ENCODE measurements at places on chromosomes 13 and 19.
A peak's percentile ranks its signal among the peaks of the same experiment; 100 is the strongest.

DNA sequence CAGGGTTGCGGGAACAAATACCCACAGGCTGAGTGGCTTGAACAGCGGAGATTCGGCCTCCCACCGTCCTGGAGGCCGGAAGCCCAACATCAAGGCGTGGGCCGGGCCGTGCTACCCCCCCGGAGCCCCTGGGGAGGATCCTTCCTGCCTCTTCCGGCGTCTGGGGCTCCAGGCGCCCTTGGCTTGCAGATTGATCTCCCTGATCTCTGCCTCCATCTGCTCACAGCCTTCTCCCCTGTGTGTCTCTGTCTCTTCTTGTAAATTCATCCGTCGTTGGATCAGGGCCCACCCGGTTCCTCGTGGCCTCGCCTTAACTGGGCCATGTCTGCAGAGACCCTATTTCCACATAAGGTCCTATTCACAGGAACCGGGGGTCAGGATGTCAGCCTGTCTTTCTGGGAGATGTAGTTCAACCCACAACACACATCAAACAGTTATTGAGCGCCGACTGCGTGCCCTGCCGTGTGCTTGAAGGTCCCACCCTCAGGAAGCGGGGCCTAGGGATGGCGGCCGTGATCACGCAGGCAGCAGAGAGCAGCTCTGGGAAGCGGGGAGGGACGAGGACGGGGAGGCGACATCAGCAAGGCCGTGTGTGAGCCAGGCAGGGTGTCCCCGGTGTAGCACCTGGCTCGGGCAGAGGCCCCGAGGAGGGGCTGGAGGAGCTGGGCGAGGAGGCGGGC is 21.3 kb downstream of the HCN2 start:
- peak; percentile 82 for DNase-seq

DNA sequence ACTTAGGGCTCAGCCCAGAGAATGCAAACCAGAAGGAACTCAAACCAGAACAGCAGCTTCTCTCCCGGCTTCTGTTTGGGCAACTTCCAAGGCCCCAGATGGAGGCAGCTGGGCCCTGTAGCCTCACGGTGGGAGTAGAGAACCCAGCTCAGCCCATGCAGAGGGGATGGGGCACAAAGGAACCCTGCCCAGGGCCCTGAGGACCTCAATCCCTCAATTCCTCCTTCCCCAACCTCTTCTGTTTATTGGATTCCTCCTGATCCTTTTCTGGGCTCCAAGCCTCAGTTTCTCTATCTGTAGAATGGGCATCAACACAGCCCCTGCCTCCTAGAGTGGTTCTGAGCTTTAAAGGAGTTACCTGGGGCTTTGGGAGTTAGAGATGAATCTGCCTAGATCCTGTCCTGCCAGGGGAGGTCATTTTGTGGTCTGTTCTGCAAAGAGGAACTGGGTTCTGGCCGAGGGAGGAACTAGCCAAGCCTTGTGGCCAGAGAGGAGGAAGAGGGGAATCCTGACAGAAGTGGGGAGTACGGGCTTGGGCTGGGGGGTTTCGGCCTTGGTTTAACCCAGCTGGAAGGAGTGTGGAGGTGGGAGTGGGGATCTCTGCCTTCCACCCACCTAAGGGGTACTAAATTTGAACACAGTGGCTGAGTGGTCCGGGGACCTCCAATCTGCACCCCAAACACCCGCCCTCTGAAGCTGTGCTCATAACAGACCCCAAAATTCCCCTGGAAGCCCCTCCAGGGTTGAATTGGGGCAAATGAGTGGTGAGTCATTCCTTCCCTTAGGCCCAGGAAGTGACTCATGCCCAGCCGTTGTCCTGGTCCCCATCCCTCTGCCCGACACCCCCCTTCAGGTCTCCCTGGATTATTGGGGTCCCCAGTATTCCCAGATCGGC is 2.7 kb downstream of the ADGRE5 start:
- DNase-seq = no peak

GRCh38 chr19:4831304-4831978 is at the start of gene TICAM1:
TICAM1 (minus strand) TSS chr19:4831712; CDS start chr19:4818377, 13,335 bp downstream.
- DNase-seq = no peak

- no peak for DNase-seq
These were observed 571.3 kb upstream of the MIR17HG start for GRCh38 chr13:90776051-90776748.

- DNase-seq = no peak
These were observed 23.4 kb downstream of the CEACAM21 start for GRCh38 chr19:41599175-41599966.

GRCh38 chr13:44576351-44577235 is 463 bp upstream of the TSC22D1 start:
- peak; percentile 7 for DNase-seq

DNA sequence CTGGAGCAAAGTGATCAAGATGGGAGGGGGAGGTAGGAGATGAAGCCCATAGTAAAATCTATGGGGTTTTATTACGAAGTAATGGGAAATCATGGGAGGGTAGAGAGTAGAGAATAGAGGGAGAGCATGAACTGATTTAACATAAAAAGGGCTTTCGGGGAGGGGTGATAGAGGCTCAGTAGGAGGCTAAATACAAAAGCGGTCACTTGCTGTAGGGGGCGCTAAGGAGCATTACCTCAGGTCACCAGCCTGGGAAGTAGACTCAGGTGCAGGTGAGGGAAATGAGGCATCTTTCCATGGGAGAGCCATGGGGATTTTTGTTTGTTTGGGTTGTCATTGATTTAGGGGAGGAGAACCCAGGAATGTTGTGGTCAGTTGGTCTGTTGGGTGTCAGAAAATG is 14.1 kb downstream of the KRTDAP start:
- no peak for DNase-seq

DNA sequence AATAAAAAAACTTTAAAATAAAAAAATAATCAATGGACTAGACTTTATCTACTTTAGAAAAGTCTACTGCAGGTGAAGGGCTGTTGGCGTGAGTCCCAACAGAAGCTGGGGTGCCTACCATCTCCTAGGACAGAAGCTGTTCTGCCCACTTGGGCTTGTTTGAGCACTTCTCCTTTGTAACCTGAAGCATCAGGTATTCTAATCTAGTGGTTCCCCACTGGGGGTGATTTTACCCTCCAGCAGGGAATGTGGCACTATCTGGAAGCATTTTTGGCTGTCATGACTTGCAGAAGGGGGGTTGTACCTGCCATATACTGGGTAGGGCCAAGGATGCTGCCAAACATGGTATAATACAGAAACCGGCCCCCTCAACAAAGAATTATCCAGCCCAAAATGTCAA is 16.2 kb upstream of the DOCK9 start:
- DNase-seq = no peak

- no peak for DNase-seq
These were observed 81.2 kb upstream of the RAP2A start for GRCh38 chr13:97352815-97353214.

GRCh38 chr19:10866495-10866894 is 4.9 kb upstream of the CARM1 start:
- DNase-seq = no peak

- no peak for DNase-seq
These were observed 15.2 kb downstream of the CCNA1 start for GRCh38 chr13:36447501-36447900.

DNA sequence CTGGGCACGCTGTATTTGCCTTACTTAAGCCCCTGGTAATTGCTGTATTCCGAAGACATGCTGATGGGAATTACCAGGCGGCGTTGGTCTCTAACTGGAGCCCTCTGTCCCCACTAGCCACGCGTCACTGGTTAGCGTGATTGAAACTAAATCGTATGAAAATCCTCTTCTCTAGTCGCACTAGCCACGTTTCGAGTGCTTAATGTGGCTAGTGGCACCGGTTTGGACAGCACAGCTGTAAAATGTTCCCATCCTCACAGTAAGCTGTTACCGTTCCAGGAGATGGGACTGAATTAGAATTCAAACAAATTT is 676 bp downstream of the BRCA2 start:
- peak; percentile 24 for DNase-seq

GRCh38 chr13:112770504-112770903 is 80.7 kb downstream of the ATP11A start:
- no peak for DNase-seq

DNA sequence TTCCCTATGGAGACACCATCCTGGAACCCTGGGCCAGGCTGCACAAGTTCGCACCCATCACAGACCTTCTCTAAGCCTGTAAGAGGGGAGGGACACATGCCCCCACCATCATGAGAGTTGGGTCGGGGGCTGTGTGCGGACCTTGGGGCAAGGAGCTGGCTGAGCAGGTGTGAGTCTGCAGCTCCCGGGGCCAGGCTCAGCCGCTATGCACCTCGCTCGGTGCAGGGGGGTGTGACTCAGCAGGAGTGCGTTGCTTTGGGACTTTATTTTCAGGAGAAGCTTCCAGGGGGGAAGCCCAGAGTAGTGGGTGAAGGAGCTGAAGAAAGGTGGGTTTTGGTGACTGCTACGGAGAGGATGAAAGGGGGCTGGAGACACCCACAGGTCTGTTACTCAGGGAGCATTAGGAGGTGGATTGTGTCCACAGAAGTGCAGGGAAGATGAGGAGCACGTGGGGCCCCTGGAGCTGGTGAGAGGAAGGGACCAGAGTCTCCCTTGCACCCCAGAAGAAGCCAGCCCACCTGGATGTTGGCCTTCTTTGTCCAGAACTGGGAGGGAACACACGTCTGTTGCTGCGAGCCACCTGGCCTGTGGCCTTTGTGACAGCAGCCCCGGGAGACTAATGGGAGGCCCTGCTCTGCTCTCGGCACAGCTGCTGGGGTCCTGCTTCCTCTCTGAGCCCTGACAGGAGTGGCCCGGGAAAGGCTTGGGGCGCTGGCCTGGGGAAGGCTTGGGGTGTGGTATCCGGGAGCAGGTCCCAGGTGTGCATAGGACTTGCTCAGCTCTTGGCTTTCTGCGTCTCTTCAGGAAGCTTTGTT is 162.6 kb downstream of the TEX29 start:
- no peak for DNase-seq

GRCh38 chr13:41465241-41465847 is 8.0 kb downstream of the RGCC start:
- DNase-seq = no peak

GRCh38 chr19:49879243-49879963 is 1.9 kb downstream of the TBC1D17 start:
- DNase-seq = no peak

DNA sequence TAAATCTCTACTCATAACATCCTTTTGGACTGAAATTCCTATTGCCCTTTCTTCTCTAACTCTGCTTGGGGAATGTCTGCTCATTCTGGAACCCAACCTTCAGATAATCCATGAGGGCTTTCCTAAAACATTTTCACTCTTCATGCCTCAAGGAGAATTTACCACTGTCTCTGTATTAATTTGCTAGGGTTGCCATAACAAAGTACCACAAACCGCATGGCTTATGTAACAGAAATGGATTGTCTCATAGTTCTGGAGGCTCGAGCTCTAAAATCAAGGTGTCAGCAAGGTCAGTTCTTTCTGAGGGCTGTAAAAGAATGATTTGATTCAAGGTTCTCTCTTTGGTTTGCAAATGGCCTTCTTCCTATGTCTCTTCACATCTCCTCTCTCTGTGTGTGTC is 209.7 kb downstream of the LACC1 start:
- DNase-seq = no peak

- DNase-seq = no peak
These were observed 224.7 kb downstream of the LHFPL6 start for GRCh38 chr13:39378306-39378705.

DNA sequence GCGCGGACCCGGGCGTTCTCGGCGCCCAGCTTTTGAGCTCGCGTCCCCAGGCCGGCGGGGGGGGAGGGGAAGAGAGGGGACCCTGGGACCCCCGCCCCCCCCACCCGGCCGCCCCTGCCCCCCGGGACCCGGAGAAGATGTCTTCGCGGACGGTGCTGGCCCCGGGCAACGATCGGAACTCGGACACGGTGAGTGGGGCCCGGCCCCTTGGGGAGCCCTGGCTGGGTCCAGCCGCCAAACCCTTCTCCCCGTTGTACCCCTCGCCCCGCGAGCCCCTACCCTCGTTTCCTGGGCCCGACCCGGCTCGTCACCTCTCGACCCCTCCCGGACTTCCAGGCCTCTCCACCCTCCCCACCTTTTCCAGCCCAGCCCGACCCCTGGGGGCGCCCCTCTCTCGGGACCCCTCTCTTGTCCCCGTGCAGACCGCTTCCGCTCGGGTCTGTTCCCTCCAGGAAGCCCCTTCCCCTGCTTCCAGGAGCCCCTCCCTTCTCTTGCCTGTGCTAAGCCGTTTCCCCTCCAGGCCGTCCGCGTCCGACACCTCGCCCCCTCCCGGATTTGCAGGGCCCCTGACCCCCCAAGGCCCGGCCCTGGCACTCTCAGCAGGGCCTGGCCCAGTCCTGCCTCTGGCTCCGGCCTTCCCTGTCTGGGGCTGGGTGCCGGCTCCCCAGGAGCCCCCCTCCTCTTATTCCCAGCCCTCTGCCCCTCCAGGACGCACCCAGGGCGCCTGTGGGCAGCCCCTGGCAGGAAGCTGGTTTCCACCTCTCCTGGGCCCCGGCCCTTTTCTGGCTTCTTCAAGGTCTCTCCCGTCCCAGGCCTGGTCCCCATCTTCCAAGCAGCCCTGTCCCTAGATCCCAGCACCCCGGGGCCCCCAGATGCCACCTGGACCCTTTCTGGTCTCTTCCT is 632 bp downstream of the MARK4 start:
- DNase-seq = peak; percentile 60

- no peak for DNase-seq
These were observed 1.6 kb downstream of the LPAR6 start for GRCh38 chr13:48411147-48411794.

GRCh38 chr19:46391296-46392251 is 21.8 kb downstream of the CCDC8 start:
- DNase-seq = no peak

DNA sequence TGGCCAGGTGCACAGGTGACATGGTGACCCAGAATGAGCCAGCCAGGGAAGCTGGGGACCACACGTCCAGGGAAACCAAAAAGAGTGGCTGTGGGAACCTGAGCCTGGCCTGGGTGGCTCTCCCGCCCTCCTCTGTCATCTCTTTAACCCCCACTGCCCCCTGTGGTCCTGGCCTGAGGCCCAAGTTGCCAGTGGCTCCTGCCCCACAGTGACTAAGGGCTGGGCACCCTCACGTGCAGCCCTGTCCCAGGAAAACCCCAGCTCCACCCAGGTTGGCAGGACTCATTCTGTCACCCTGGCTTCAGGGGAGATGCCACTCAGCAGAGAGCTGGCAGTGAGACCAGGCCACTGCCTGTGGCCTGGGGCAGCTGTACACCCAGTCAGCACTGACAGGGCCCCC is 30.6 kb upstream of the ISYNA1 start:
- no peak for DNase-seq

DNA sequence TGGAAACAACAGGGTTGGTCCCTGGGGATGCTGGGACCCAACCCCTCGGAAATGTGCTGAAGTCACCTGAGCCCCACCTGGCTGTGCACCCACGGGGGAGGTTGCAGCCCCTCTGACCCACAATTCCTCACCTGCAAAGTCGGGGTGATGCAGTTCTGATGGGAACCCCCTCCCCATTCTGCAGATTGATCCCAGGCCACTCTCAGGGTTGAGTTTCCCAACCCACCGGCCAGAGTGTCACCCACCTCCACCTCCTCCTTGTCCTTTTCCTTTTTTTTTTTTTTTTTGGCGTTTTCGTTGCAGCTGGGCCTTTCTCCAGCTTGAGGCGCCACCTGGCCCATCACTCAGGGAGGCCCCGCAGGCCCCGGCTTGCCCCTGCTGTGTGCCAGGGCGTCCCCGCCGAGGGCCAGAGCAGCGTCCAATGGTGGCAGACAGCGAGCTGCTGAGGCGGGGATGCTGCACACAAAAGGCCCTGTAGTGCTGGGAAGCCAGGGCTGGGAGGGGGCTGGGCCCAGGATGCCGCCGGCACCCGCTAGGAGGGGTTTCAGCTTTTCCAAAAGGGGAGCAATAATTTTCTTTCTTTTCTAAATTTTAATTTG is 4.6 kb downstream of the PIK3R2 start:
- no peak for DNase-seq

GRCh38 chr19:48856921-48857320 is 11.5 kb downstream of the PLEKHA4 start:
- DNase-seq = no peak

Measured in GM19239 (cell line).